ENCODE measurements at places on chromosomes 7 and 10.

- no peak for DNase-seq
Measured at GRCh38 chr10:16967866-16968415, 150.7 kb upstream of the RSU1 start.

GRCh38 chr7:123231021-123232000 is 31.5 kb upstream of the SLC13A1 start:
- DNase-seq: no peak

- no peak for DNase-seq
Measured at GRCh38 chr10:51615764-51616298, 83.6 kb downstream of the CSTF2T start.

DNA sequence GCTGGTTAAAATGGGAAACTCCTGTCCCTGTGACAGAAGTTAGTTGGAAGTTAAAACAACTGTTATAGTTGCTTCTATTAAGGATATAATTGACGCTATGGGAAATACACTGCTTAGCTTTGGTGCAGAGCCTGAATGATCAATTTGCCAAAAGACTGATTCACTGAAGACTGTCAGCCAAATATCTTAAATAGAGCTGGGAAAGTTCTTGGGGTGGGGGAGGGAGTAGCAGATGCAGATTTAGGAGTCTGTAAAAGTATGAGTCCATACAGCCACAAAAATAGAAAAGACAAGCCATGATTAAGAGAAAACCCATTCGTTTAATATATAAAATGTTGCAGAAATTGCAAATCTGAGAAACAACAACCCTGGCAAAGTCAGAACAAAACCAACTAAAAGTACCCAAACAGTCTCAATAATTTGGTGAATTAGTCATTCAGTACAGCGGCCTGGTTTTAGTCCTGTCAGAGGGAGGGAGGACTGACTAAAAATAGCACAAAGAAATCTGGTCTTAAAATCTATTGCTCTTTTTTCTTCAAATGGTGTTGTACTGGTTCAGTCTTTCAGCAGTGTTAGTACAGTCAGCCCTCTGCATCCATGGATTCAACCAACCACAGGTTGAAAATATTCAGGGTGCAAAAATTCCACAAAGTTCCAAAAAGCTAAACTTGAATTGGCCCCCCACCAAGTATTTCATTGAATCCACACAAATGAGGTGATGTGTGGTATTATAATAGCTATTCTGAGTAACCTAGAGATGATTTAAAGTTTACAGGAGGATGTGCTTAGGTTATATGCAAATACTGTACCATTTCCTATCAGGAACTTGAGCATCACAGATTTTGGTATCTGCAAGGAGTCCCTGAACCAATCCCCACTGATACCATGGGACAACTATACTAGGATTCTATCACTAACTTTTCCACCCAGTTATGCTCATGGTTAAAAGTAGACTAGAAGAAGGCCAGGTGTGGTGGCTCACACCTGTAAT is 30.0 kb downstream of the STK17A start:
- DNase-seq: no peak
